Activated naive CD4-positive, alpha-beta T cell treated with Interleukin-2 at 50 U/mL for 16 hours (primary cell): ENCODE measurements at places on chromosomes 16 and 17.
A peak's percentile ranks its signal among the peaks of the same experiment; 100 is the strongest.

DNA sequence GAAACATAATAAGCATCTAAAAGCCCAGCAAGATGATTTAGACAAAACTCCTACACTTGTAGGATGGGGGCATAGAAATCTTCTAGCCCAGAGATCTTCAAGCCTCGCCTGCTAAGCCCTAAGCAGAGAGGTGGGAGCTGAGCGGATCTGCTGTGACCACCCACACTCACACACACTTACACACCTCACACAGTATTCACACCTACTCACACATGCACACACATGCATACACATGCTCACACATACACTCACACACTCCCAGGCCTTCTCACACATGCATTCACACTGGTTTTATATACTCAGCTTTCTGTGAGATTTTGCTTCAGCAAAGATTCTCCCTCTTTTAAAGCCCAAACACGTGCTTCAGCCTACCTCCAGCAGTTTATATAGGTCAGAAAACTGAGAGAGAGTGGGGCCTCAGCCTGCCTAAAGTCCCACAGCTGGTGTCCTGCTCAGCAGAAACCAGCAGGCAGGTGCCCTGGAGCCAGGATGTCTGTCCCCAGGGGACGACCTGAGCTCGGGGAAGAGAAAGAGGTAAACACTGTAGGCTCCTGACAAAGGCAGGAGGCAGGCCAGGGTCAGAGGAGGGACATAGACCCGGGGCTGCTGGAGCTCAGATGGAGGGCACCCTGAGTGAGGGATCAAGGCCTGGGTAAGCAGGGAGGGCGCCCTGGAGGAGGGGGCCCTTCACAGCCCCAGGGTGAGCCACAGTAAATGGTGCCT is 12.0 kb upstream of the KRT19 start:
- DNase-seq, result no peak

DNA sequence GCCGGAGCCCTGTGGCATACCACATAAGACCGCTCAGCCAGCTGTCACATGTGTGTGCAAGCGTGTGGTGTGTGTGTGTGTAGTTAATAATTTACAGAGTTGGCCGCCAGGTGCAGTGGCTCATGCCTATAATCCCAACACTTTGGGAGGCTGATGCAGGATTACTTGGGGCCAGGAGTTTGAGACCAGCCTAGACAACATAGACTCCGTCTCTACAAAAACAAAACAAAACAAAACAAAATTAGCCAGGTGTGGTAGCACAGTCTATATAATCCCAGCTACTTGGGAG is 20.4 kb downstream of the SOCS1 start:
- no peak for DNase-seq

DNA sequence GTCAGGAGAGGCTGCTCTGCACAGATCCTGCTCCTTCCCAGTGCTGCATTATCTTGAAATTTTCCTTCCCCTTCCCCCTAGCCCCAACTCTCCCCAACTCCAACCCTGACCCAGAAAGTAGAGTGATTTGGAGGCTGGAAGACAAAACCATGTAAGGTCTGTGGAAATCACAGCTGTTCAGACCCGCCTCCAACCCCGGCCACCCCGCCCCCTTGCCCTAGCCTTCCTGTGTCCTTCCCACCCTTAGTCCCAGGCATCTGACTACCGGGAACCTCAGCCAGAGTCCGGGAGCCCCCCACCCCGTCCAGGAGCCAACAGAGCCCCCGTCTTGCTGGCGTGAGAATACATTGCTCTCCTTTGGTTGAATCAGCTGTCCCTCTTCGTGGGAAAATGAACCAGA is at the start of gene AOC3:
Gene AOC3, plus strand, starts transcription at position 246 of the 400 bp plus-strand sequence. Its CDS starts 145 bp downstream, at position 391.
- DNase-seq, result no peak

- no peak for DNase-seq
Measured at GRCh38 chr17:79740413-79740812, 9.7 kb downstream of the ENPP7 start.

DNA sequence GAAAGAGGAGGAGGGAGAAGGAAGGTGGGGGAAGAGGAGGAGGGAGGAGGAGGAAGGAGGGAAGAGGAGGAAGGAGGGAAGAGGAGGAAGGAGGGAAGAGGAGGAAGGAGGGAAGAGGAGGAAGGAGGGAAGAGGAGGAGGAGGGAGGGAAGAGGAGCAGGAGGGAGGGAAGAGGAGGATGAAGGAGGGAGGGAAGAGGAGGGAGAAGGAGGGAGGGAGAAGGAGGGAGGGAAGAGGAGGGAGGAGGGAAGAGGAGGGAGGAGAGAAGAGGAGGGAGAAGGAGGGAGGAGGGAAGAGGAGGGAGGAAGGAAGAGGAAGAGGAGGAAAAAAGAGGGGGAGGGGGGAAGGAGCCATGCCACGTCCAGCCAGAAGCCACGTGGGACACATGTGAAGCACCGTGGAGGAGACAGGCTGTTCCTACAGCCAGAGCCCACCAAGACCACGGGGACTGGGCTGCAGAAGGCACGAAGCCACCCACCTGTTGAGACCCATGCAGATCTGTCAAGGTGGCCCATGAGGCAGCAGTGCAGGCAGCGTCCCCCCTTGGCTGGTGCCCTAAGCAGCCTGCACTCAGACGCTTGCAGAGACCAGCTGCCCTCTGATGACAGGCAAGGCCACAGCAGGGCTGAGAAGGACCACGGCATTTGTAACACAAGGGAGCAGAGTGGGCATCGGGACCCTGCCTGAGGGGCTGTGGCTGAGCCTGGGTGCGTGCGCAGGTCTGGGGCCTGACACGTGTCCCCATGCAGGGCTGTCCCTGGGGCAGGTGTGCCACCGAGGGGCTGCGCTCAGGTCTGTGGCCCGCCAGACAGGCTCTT is 10.3 kb downstream of the NDUFAF8 start:
- DNase-seq, result no peak

GRCh38 chr16:8571061-8571596 is 19.2 kb downstream of the TMEM114 start:
- no peak for DNase-seq

GRCh38 chr16:47779201-47780016 is 318.3 kb downstream of the PHKB start:
- peak; percentile 40 for DNase-seq

GRCh38 chr17:81093619-81094508 is 58.9 kb downstream of the BAIAP2 start:
- no peak for DNase-seq

- DNase-seq, result no peak
Measured at GRCh38 chr17:9183306-9183705, 162.0 kb downstream of the NTN1 start.

DNA sequence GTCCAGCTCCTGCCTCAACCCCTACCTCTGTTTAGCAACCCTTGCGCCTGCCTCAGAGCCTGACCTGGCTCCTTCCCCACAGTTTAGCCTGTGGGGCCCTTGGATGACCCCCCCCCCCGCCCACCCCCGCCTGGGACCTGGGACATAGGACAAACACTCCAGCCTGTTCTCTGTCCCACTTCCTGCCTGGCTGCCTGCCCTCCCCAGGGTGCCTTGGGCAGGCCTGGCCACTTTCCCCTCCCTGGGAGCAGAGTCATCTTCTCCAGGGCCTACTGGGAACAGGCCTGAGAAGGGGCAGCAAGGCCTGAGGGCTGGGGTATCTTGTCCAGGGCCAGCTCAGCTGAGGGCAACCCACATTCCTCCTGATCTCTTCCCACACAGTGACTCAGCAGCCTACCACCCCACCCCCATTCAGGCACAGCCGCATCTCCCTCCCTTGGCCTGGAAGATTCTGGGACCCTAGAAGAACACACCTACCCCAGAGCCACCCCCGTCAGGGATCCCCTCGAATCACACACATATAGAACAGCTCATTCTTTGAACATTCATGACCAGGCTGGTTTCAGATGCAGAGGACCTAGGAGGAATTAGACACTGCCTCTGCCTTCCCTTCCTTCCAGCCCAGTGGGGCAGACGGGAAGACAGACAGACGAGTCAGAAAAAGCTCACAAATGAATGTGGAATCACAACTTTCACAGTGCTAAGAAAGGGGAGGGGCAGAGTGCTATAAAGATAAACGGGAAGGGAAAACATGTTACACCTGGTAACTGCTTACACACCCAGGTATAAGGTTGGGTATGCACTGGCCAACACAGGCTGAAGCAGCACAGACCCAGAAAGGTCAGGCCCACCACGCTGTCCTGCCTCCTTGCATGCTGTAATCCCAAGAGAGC is 6.0 kb downstream of the FHOD1 start:
- DNase-seq, result no peak

DNA sequence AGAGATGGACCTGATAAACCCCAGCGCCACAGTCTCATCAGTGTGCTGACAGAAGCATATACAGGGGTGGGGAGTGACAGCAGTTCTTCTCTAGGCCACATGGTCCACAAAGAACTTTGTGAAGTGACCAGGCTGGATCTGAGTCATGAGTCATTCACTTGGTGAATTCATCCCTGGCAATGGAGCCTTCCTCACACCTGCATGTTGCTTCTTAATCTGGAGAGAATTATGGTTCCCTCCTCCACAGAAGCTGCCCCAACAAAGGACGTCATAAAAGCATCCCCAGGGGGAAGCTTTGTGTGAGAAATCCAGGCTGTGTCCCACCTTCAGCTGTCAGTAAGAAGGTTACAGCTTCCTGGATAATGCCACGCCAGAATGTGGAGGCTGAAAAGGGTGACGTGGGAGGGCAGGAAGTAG is 215.6 kb upstream of the MAF start:
- DNase-seq, result no peak

DNA sequence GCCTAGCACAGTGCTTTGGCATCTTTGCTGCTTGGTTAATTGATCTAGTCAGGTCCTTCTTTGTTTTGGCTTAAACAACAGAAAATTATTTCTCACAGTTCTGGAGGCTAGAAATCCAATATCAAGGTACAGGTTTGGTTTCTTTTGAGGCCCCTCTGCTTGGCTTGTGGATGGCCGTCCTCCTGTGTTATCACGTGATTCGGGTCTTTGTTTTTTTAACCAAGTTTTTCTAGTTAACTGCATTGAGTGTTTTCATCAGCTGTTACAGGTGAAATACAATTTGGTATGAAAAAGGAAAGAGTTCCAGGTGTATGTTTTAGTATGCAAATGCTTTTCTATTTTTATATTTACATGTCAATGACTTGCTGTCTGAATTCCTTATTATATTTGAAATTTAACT is 2.8 kb downstream of the NLK start:
- no peak for DNase-seq

DNA sequence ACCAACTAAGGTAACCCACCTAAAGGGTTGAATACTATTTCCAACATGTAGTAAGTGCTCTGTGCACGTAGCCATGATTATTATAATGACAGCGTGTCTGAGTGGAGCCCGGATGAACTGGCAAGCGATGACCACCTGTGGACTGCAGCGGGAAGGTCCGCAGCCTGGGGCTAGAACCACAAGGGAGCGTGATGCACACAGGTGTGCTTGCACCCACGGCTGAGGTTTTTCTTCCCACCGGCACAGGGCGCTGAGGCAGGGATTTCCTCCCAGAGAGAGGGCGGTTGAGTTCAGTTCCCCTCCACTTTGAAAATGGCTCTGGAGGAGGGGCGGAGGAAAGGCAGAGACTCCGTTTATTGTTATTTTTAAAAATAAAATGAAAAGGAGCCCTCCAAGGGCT is 221.7 kb upstream of the HSBP1 start:
- DNase-seq, result no peak

DNA sequence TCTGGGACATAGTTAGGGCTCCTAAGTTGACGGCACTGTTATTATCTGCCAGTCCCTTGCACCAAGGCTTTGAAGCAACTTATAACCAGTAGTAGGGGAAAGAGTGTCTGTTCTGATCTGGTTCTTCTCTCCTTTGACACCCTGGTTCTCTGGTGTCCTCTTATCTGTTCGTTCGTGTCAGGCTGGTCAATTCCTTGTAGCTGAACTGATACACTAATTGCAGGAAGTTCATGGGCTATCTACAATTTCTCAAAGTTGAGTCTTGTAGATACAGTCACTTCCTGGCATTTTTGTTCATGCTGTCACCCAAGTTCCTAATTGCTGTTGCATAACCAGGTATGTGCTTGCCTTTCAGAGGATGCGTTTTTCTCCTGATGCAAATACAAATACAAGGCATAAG is 17.3 kb upstream of the MYO1D start:
- no peak for DNase-seq

DNA sequence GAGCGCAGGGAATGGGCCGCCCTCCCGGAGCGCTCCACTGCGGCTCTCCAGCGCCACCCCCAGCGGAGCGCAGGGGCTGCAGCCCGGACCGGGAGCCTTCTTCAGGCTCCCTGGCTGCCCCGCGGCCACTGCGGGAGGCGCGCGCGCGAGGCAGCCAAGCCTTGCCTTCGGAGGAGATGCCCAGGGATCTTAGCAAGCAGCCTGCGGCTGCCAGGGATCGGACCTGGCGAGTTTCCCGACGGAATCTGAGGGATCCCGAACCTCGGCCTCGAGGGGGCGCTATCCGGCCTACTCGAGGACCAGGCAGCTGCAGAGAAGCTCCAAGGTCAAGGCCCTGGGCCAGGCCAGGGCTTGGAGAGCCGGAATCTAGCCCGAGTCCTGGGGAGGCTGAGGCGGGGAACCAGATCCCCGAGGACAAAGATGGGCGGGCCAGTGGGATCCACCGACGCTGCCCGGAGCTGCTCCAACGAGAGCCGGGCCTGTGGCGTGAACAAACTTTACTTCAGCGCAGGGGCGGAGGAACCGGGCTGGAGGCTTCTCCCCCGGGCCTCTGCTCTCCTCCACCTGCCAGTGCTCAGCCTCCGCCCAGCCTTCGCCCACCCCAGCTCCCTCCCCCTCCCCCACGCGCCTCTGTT is at the start of gene IRX6:
Gene IRX6, plus strand, starts transcription at position 567 of the 635 bp plus-strand sequence. CDS start 889 bp downstream, outside the sequence.
- no peak for DNase-seq

DNA sequence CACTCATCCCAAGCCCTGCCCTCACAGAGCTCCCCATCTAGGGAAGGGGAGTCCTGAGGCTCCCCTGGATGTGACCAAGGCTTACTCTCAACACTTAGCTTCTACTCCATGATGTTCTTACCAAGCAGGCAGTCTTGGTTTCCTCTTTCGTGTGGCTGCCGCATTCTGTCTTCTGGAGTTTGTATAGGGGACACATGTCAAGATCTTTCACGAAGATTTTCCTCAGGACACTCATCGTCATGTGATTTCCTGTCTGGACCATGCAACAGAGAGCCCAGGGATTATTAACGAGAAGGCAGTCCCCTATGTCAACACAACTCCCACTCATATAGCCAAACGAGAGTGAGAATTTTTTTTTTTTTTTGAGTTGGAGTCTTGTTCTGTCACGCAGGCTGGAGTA is 10.4 kb downstream of the PRSS54 start:
- DNase-seq, result no peak

- DNase-seq, result peak; percentile 36
Measured at GRCh38 chr16:77191259-77191969, 424 bp downstream of the MON1B start.

DNA sequence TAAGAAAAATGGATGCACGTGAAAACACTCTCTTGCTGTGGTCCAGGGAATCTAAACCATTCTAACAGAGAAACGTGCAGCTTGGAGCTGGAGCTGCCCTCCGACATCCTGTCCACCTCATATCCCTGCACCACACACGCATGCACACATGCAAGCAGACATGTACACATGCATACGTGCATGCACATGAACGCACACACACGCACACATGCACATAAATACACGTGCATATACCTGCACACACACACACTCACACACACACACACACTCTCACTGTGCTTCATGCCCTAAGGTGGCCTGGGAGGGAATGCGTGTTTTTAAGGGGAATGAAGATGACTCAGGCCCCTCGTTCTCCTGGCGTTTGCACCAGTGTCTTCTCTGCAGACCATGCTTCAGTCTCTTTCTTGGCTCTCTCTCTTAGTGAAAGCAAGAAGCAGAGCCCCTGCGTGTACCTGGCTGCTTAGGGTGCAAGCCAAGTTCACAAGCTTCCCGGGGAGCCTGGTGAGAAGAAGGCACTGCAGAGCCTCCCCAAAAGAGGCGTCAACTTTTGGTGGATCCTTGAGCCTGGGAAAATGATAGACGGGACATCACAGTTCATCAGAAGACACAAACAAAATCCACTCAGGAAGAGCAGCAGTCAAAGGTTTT is 72.8 kb downstream of the GOSR1 start:
- DNase-seq, result no peak

- no peak for DNase-seq
Measured at GRCh38 chr17:885971-886571, 93.5 kb downstream of the NXN start.
